Inflammatory macrophage treated with lipopolysaccharide for 4 hours (primary cell): ENCODE measurements at places on chromosomes 6 and 20.

DNA sequence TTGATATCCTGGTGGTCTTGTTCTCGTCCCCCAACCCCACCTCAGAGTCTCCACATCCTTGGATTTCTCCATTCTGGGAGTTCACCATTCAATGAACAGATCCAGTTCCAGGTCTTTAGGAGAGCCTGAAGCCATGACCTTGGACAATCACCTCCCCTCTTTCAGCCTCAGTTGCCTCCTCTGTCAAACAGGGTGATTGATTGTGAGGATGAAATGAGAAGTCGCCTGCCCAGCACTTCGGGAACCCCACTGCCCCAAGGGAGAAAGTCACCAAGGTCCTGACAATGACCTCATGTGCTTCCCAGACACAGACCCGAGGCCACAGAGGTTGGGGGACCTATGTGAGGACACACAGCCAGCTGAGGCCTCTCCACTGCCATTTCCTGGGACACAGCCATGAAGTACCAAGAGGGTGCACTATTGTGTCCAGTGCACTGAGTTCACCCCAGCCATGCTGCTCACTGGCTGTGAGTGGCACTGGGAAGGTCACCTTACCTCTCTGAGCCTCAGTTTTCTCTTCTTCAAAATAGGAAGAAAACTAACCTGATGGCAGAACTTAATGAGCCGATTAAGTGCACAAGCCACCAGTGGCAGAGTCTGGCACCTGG lies 61.7 kb downstream of the SNAI1 start:
- no peak for DNase-seq

DNA sequence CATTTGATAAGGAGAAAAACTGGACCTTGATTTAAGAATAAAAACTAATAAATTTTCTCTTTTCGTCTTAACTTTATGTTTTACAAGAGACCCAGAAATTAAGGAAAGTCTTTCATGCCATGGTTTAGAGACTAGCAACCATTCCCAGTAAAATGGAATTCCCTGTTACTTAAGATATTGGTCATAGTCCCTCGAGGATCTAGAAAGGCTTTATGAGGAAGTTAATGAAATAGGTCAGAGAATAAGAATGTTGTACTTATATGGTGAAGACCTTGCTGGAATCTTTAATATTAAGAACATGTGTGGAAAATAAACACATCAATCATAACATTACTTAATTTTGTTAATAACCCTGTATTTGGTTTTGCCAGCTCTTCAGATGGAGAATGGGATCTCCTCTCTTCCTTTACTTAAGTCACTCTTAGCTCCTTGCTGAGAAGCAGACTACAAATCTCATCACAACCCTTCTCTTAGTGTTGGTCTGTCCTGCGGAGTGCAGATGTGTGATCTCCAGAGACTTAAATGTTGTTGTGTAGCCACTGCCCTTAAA lies 382.9 kb downstream of the QKI start:
- no peak for DNase-seq

DNA sequence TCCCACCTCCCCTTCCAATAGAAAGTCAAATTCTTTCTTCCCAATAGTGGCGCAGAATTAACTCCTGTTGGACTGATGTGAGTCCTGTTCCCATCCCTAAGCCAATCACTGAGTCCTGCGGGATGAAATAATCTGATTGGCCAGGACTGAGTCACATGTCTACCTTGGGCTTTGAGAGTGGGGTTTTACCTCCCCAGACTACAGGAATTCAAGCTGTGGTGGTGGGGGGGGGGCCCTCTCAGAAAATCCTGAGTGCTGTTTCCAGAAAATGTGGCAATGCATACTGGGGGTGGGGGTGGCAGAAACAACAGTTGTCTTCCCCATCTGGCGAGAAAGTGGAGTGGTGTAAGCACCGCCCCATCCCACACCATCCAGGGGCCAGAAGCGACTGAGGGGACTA lies 65.7 kb downstream of the CTCFL start:
- no peak for DNase-seq

DNA sequence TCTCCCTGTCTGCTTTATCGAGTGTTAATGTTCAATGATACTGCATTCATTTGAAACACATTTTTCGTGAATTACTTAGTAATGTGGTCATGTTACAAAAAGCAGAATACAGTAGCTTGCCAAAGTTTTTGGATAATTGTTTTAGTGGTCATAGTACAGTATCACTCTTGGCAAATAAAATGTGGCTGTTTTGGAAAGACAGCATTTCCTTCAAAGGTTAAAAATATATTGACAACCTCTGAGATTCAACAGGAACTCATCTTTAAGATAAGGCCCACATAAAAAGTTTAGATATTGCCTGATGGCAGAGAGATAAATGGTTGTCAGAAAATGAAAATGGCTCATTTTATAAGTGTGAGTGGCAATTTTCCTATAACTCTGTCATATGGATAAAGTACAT lies 297.7 kb upstream of the MAN1A1 start:
- no peak for DNase-seq

DNA sequence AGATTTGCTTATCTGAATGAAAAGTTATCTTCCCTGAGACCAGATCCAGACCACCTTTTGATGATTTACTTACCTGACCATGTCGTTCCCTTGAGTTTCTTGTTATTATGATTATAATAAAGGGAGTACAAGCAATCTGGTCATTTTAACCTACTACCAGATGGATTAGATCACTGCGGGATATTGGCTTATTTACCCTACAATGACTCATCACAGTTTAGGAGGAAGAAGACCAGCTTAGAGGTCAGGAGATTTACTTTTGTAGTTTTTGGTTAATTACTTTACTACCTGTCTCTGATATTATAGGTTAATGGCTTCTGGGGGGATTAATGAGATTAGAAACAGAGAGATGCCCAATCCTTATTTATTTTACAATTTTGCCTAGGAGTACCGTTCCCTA lies 10.7 kb downstream of the PKIB start:
- no peak for DNase-seq

- DNase-seq = no peak
Observed at GRCh38 chr6:279341-280029, 12.8 kb upstream of the DUSP22 start.

DNA sequence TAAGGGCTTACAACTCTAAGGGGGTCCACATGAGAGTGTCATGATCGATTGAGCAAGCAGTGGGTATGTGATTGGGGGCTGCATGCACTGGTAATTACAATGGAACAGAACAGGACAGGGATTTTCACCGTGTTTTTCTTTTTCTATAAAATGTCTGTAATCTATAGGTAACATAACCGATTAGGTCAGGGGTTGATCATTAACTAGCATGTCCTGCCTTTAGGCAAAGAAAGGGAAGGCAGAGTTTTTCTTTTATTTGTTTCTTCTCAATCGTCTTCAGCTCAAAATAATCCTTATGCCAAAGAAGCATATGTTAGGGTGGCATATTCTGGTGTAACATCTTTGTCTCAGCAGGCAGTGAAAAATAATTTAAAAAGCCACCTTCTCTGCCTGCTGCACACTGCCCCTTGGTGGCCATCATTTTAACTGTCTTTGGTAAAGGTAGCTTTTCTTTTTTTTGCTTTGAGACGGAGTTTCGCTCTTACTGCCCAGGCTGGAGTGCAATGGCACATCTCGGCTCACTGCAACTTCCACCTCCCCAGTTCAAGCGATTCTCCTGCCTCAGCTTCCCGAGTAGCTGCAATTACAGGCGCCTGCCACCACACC lies 9.7 kb upstream of the CEP43 start:
- peak; percentile 54 for DNase-seq

DNA sequence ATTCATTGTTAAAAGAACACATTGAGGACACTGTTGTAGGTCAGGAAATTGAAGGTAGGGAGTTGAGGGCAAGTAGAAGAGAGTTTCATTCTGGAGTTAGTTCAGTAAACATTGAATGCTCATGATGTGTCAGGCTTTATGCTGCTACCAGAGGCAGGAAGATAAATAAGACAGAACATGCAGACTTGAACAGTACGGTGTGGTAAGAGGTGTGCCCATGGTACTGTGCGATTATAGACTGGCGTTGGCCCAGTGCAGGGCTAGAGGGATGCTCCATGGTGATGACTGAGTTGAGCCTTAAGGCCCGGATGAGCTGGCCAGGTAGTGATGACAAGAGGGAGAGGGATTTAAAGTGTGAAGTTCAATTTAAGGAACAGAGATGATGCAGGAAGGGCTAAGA lies 50.8 kb downstream of the CARMIL1 start:
- no peak for DNase-seq

- DNase-seq = peak; percentile 93
Observed at GRCh38 chr6:139764498-139764986, 390.1 kb upstream of the CITED2 start.

- DNase-seq = no peak
Observed at GRCh38 chr6:143376861-143377260, 73.6 kb downstream of the ADAT2 start.

DNA sequence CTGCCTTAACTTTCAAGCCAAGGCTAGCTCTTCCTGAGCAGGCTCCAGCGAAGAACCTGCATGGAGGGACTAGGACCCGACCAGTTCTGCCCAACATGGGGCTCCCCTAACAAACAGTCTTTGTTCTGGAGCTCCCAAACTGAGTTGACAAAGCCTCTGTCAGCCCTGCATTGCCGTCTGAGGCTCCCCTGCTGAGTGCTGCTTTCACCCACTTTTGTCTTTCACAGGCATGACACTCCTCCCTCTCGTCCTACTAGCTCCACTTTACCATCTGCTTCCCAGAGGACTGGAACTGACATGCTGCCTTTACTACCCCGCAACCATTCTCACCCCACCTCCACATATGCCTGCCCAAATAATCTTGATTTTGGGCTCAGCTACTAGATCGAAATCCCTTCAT lies 45.1 kb upstream of the B4GALT5 start:
- no peak for DNase-seq

DNA sequence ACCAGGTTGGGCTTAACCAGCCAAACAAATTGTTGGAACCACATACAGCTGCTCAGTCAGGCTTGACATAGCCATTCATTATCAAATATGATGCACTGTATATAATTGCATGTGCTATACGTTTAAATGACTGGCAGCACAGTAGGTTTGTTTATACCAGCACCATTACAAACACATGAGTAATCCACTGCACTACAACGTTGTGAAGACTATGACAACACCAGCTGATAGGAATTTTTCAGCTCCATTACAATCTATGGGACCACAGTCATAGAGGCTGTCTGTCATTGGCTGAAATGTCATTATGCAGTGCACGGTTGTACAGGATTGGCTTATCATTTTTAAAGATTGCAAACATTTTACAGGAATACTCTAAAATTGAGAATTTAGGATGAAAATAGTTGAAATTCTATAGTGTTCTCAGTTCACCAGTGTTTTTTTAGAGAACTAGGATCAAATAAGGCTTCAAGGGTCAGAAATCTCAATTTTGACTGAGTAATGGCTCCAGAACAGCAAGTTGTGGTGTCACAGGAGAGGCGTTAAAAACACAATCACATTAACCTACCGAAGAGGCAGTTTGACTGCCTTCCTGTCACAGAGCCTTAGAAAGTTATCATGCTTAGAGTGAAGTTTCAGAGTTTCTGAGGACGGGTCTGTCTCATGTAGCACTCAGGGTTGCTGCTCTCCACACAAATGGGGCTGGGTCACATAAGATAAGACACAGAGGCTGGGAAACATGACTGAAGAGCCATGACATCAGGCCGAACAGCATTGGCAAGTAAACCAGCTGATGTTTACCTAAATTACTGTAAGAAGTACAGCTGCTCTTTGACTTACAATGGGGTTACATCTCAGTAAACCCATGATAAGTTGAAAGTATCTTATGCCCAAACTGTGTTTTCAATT lies 60.7 kb upstream of the SMLR1 start:
- DNase-seq = no peak

- peak; percentile 37 for DNase-seq
Observed at GRCh38 chr6:157273756-157274470, 49.4 kb downstream of the TMEM242 start.

DNA sequence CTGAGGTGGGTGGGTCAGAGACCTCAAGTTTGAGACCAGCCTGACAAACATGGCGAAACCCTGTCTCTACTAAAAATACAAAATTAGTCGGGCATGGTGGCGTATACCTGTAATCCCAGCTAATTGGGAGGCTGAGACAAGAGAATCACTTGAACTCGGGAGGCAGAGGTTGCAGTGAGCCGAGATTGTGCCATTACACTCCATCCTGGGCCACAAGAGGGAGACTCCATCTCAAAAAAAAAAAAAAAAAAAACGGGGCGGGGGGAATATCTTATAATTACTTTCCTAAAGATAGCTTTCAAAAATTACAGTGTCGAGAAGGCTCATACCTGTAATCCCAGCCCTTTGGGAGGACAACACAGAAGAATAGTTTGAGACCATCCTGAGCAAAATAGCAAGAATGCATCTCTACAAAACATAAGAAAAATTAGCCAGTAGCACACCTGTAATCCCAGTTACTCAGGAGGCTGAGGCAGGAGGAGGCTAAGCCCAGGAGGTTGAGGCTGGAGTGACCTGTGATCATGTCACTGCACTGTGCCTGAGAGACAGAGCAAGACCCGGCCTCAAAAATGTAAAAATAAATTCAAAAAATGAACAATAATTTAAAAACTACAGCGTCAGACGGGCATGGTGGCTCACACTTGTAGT lies 25.8 kb downstream of the CBFA2T2 start:
- no peak for DNase-seq

- no peak for DNase-seq
Observed at GRCh38 chr20:11080781-11081377, 407.1 kb upstream of the JAG1 start.

DNA sequence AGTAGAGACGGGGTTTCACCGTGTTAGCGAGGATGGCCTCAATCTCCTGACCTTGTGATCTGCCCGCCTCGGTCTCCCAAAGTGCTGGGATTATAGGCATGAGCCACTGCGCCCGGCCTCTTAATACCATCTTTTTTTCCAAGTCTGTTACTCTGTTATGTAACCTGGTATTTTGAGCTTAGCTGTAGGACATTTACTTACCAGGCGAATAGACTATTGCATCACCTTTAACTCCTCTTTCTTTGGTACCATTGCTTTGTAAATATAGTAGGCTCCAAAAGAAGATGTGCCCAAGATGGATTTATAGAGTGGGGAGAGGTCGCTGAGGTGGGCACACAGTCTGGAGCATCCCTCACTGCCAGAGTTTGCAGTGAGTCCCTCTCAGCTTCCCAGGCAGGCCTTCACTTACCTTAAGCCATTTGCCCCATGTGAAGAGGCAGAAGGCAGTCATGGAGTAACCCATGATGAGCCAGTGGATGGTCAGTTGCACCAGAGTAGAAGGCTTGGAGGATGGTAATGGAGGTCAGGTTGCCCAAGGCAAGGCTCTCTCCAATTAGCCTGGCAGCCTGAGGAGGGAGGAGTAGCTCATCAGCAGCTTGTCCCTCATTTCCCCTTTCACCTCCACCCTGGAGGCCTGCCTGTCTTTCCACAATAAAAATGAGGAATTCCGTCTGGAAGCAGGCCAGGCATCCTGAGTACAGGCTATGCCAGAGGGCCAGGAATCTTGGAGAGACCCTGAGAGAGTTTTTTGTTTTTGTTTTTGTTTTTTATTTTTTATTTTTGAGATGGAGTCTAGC lies 9.7 kb downstream of the TIAM2 start:
- DNase-seq = no peak
